ENCODE measurements at places on chromosomes 16 and 17.

GRCh38 chr17:45814622-45815606 lies 29.8 kb upstream of the SPPL2C start:
- DNase-seq: no peak

GRCh38 chr16:83779886-83780285 lies 27.9 kb upstream of the HSBP1 start:
- no peak for DNase-seq

DNA sequence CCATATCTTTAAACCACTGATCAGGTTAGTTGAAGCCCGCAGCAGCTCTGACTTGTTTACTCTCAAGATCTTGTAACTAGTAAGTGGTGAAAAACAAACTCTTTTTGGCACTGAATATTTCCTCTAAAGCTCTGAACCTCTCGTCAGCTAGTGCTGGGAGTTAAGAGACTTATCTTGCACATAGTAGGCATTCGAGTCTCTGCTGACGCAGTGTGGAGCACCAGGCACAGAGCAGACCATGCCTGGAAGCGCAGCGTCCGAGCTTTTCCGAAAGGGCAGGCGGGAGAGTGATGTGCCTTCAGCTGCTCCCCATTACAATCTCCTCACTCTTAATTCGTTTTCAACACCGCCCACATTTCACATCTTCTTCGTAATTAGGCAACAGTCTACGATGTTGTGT lies 63.0 kb downstream of the SMG6 start:
- DNase-seq: no peak

DNA sequence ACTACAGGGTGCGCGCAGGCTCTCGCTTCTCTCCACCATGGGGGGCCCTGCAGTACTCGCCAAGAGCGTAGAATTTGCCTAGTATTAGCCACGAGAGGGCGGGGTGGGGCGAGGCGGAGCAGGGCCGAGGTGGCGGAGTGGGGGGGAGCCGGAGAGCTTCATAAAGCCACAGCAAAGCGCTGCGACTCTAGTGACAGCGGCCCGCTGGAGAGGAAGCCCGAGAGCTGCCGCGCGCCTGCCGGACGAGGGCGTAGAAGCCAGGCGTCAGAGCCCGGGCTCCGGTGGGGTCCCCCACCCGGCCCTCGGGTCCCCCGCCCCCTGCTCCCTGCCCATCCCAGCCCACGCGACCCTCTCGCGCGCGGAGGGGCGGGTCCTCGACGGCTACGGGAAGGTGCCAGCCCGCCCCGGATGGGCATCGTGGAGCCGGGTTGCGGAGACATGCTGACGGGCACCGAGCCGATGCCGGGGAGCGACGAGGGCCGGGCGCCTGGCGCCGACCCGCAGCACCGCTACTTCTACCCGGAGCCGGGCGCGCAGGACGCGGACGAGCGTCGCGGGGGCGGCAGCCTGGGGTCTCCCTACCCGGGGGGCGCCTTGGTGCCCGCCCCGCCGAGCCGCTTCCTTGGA lies at the start of gene TBX21:
TBX21 (plus strand) TSS at position 190 of the 627 bp plus-strand sequence; CDS start at position 409, 219 bp downstream.
- peak; percentile 94 for DNase-seq

GRCh38 chr17:51059781-51060180 lies 60.9 kb downstream of the SPAG9 start:
- DNase-seq: no peak

- no peak for DNase-seq
Measured at GRCh38 chr17:49439673-49440571, 25.2 kb upstream of the PHB1 start.

DNA sequence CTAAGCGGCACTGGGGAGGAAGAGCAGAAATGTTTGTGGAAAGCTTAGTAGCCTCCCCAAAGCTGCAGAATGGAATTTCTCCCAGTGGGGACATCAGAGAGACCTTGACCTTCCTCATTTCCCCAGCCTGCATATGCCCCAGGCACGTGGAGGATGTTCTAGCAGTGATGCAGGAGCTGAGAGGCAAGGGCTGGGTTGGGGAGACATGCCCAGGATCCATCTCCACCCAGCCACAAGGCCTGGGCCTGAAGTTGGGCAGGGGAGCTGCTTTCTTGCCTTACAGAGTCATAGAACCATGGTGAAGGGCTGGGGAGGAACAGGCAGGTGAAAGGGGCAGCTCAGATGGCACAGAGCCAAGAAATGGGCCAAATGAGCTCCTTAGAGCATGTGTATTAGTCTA lies 104.0 kb downstream of the TMEM132E start:
- no peak for DNase-seq

DNA sequence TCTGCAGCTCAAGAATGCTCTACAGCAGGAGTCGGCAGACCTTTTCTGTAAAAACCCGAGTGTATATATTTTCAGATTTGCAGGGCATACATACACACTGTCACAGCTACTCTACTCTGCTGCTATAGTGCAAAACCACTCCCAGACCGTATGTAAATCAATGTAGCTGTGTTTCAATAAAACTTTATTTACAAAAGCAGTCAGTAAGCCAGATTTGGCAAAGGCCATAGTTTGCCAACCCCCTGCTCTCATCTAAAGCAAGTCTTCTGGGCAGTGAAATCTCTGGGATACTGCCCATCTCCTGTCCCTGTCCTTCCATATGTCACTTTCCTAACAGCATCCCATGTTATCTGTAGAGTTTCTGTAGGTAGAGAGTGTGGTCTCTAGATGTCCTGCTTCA lies 57.2 kb upstream of the GSG1L start:
- no peak for DNase-seq

GRCh38 chr17:44318077-44318892 lies 6.3 kb downstream of the SLC25A39 start:
- DNase-seq: no peak

DNA sequence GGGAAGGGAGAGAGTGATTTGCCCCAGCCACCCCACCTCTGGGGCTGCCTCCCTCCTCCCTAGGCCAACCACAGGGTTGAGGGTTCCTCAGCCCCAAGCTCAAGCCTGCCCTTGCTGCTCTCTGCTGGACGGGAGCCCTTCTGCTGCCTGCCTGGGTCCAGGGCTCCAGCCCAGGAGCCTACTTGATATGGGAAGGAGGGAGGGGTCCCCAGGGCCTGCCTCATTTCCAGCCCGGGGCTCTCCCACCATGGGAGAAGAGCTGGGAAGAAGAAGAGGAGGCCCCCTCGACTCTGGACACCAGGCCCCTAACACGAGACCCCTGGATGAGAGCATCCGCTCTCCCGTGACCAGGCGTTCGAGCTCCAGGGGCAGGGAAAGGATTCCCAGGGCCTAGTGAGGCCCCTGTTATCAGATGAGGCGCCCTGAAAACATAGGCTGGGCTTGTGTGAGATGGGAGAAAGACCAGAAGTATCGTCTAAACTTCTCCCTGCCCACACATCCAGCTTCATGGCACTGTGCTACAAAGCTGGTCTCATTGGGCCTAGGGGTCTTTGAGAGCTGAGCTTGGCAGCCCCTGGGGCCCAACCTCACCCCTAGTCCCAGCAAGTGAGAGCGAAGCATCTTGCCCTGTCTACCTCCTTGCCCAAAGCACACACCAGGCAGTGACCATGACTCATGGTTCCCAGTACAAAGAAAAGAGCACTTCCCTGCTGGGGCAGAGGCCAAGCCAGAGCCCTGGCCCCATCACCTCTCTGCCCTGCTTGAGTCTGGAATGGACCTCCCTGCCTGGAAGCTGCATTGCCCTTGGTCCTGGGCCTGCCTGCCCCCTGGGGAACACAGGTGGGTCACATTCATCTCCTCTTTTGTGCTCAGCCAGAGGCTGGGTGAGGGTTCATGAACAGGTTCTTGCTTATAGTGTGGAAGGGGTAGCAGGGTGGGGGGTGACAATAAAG lies 987 bp downstream of the SLC16A5 start:
- DNase-seq: peak; percentile 26

DNA sequence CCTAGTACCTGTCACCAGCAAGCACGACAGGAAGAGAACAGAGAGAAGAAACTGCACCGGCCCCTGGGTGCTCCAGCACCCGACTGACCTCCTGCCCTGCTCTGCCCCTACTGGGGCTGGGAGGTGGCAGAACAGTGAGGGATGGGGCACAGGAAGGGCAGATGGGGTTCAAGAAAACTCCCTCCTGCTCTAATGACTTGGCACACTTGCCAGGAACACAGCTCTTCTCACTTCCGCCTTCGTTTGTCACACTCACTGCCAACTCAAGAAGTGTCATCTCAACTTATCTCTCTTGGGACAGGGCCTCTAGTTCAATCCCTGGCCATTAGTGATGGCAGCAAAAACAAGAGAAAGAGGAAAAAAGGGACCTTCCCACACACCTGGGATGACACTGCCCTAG lies 42.7 kb upstream of the ICAM2 start:
- DNase-seq: no peak

- DNase-seq: no peak
Measured at GRCh38 chr16:1131378-1131994, 21.4 kb upstream of the CACNA1H start.

DNA sequence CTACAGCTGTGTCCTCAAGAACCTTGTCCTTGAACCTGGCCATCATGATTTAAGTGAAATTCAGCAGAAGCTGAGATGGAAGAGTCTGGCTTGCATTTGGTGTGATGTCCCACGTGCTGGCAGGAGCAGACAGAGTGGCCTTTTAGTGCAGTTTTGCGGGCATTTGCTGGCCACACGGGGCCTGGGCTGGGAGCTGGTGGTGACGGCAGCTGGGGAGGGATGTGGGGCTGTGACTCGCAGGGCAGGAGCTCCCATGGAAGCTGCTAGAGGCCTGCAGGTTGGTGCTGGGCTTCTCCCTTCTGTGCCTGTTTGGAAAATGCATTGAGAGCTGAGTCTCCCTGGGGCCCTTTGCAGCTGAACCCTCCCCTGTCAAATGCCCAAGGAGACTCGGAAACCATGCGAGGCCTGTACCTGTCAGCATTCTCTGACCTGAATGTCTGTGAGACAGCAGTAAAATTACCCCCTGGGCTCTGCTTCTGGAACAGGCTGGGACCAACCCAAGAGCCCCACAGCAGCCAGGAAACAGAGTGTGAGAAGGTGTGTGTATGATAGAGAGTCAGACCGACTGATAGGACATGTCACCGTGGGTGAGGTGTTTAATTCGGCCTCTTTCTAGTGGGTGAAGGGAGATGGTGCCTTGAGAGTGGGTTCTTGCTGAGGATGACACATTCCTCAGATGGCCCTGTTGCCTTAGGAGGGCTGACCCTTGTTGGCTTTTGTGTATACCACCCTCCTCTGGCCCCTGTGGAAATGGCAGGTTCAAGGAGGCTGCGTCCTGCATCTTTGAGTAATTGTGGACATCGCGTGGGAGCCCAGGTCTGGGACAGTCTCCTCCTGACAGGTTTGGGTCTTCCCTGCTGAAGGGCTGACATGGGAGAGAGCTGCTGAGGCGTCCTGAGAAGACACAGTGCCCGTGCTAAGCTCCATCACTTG lies 145.5 kb downstream of the MSI2 start:
- DNase-seq: no peak

DNA sequence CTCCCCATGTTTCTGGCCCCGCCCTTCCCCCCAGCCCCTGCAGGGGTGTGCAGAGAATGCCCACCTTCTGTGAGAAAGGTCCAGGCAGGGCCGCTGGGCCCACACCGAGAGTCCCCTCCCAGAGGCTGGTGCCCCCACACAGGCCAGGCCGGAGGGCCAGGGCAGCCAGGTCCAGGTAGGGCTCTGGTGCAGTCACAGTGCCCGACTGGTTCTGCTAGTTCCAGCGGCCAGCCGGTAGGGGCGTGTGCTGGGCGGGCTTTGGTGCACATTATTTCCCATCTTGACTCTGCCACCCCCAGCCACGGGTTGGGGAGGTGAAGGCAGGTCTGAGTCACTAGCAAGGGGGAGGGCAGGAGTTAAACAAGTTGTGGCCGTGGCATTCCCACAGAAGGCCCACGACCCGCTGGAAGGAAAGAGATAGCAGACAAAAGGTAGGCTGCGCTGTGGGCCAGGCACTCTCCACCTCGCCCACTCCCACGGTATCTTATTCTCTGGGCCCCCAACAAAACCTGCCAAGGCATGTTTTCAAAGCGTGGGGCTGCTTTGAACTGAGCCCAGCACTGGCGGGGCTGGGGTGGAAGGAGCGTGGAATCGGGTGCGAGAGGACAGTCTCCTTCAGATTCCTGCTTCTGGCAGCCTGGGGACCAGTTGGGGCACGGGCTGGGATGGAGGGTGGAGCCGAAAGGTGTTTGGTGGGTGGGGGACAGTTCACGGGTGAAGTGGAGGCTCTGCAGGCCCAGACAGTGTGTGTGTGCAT lies 1.9 kb downstream of the EPN3 start:
- peak; percentile 39 for DNase-seq

DNA sequence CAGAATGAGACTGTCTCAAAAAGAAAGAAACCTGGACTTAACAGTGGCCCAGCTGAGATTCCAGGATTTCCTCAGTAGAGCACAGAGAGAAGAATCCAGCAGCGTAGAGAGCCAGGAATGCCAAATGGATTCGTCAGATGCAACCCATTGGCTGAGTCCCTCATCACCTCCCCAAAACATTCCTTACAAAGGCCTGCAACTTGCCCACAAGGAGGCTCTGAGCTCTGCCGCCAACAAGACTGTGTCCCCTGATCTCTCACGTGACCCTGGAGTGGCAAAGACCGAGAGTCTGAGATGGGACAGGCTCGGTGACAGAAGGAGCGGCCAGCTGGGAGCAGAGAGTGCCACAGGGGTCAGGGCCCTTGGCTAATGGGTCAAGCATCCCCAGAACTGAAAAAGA lies 6.9 kb upstream of the CHMP6 start:
- no peak for DNase-seq

DNA sequence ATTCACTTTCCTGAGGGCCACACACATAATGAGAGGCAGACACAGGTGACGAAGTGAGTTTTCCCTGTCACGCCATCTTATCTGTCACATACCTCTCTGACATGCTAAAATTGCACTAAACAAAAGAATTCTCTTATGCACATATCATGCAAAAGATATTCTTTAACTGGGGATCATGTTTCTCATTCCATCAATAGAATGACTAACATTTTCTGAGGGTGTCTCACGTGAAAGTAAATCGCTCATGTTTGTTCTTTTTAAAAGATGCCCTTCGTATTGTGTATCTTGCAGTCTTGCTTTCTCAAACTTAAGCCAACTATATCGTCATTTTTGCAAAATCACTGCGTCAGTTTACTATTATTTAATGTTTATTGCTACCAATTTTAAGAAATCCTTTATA lies 306.4 kb downstream of the WWOX start:
- DNase-seq: no peak

- DNase-seq: no peak
Measured at GRCh38 chr16:13997526-13997925, 73.6 kb upstream of the MRTFB start.

GRCh38 chr17:51481370-51481769 lies 221.0 kb downstream of the UTP18 start:
- DNase-seq: no peak

DNA sequence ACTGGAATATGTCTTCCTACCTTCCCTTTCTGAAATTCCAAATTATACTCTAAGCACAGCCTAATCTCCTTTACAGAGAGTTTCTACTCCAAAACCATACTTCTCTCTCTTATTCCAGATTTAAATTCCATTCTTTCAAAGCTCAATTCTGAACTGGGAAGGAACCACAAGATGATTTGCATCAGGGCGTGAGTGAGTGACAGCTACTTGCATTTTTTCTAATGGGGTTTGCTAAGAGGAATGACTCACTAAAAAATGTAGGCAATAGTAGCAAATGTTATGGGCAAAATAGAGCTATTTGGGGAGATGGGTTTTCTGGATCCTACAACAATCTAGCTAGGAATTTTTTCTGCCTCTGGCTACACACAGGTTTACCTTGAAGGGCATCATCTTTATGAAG lies 244.6 kb upstream of the PSMD7 start:
- DNase-seq: no peak

All from activated CD4-positive, alpha-beta T cell treated with anti-CD3 and anti-CD28 coated beads, Interleukin-2, amount 50 U/mL, for 48 hours (primary cell).